ENCODE measurements at places on chromosomes 3 and 15. TPM values are rescaled to one million over a fixed set of nuclear protein-coding genes. Genes with fewer than 3 reads are reported as not detected.

- no peak for DNase-seq
These were observed 142.8 kb downstream of the TGFBR2 start for GRCh38 chr3:30749230-30749629.

GRCh38 chr15:91099995-91100813 is at the start of gene SV2B:
TSS of gene SV2B (plus strand) at chr15:91100257. CDS start at chr15:91226264, 126,007 bp downstream.
- no peak for DNase-seq

ZBTB47 gene
- 61.7 TPM for total RNA-seq

PSTPIP1 gene
- total RNA-seq: 8.0 TPM
